Skeletal muscle cell (primary cell): ENCODE measurements at places on chromosomes 12 and 14.

GRCh38 chr12:69467366-69467765, 2.8 kb upstream of the FRS2 start:
- DNase-seq = no peak

GRCh38 chr14:32724867-32725471, 213.7 kb upstream of the NPAS3 start:
- peak; percentile 67 for DNase-seq

DNA sequence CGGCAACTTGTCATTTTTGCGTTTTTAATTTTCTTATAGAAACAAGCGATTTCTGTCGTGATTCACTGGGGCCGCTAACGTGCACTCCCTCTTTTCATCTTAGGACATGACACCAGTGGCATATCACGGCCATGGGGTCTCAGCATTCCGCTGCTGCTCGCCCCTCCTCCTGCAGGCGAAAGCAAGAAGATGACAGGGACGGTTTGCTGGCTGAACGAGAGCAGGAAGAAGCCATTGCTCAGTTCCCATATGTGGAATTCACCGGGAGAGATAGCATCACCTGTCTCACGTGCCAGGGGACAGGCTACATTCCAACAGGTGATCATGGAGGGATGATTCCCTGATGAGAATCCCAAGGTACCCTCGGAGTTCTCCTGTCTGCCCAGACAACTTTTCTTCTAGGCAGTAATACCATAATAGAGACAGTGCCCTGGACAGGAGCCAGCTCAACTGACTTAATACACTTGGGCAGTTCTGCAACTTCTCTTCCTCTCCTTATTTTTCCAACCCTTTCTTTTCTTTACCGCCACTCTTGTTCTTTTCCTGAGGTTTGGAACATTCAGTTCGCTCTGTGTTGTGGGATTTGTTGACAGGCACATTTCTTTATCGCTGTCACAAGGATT, 821 bp downstream of the TMEM106C start:
- DNase-seq = no peak

DNA sequence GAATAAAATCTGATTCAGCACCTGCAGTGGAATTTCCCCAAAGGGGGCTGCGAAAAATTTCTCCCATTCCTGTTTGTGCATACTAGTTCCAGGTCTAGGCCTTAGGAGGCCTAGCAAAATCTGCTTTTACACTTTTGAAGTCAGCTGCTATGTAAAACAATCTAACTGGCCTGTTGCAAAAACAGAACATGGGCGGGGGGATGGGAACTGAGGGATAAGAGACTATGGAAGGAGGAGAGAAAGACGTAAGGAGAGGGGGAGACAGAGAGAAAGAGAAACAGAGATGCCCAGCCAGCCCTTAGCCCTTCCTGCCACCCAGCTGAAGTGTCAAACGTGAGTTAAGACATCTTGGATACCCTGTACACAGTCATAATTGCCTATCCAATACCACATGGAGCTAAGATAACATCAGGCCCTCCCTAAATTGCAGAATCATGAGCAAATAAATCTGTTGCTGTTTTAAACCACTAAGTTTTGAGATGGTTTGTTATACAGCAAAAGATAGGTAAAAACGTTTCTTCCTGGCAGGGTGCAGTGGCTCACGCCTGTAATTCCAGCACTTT, 45.6 kb downstream of the SPTLC2 start:
- DNase-seq = no peak

- no peak for DNase-seq
Measured at GRCh38 chr12:39958377-39958776, 147.5 kb downstream of the SLC2A13 start.

- no peak for DNase-seq
Measured at GRCh38 chr12:93094988-93095737, 166.1 kb upstream of the EEA1 start.

- DNase-seq = no peak
Measured at GRCh38 chr12:47739979-47740378, 14.7 kb upstream of the ENDOU start.

DNA sequence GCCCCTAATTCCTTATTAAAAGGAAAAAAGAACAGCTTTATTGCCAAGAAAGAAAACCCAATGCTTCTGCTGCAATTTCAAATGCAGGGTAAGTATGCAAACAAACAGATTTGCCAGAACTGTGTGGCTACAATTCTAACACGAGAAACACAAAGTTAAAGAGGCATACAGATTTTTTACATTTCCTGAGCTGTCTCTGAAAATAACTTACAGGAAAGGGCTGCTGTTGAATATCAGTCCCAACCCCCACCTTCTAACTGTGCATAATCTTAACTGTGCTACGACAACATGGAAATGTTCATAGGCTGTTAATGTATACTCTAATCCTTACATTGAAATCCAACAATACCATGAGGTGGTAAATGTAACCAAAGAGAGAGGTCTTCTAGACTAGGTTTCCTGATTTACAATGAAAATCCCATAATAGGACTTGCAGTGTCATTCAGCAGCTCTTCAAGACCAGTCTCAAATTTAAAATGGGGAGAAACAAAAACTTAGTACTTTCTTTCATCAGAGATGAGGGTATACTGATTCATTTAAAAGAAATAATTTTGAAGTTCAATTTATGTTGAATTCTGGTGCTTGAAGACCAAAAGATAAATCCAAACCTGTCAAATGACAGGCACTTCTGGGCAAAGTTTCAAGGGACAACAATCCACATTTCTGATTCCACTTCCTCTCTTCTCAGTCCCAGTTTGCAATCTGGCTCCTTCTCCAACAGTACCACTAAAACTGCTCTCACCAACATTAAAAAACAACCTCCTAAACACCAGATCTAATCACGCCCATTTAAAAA, 14.4 kb downstream of the FGD6 start:
- DNase-seq = no peak

DNA sequence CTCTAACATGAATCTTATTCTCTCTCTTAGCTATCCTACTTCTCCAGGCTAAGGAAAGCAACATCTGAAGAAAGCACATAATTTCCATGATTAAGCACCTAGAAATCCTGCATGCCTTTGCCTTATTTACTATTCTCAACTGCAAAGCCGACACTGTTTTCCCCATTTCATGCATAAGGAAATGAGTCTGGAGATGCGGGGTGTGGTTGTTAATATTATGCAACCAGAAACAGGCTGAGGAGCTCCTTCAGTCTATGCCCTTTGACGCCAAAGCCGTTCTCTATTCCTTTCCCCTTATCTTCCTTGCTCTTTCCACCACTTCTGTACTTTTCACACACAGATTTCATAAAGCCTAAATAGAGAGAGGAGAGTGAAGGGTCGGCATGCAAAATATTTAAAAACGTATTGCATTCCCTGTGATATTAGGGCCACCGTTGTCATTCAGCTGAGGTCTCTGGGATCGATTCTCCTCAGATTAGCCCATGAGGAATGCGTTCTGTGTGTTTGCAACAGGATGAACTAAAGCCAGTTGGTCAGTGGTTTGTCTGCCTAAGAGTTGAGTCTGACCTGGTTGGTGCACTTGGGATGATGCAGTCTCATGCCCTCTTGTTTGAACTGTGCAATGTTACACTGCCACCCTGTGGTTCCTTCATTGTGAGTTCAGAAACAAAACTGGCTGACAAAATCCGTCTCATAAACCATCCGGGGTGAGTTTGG, 53.1 kb upstream of the PLEKHG7 start:
- peak; percentile 71 for DNase-seq

GRCh38 chr12:67280088-67280487, 10.9 kb downstream of the CAND1 start:
- no peak for DNase-seq

DNA sequence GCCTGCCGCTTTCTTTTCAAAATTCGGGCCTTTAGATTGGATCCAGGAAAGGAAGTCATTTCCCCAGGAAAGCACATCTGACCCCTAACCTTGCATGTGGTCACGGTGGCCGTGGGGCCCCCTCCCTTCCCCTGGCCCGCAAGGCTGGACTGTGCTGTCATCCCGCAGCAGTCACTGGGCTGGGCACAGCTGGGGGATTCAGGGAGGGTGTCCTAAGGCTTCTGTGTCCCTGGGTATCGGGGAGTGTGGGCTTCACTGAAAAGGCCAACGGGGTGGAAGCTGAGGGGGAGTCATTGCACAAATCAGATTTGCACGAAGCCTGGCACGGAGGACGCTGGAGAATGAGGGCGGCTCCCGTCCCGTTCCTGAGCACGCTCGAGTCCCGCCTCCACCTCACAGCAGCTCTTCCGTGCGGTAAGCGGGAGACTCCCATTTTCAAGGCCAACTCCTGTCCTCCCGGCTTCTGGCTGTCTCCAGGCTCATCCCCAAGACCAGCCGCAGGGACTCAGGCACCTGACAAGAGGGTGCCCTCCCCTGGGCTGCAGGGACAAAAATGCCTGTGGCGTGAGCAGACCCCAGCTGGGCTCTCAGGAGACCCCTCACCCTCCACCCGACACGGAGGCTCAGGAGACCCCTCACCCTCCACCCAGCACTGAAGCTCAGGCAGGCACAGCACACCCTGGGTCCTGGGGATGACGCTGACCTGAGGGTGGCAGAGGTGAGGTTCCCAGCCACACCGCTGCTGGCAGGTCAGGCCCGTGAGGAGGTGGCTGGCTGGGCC, 9.6 kb downstream of the XRCC3 start:
- DNase-seq = no peak

- no peak for DNase-seq
Measured at GRCh38 chr12:107541001-107541705, 144.4 kb upstream of the PWP1 start.

DNA sequence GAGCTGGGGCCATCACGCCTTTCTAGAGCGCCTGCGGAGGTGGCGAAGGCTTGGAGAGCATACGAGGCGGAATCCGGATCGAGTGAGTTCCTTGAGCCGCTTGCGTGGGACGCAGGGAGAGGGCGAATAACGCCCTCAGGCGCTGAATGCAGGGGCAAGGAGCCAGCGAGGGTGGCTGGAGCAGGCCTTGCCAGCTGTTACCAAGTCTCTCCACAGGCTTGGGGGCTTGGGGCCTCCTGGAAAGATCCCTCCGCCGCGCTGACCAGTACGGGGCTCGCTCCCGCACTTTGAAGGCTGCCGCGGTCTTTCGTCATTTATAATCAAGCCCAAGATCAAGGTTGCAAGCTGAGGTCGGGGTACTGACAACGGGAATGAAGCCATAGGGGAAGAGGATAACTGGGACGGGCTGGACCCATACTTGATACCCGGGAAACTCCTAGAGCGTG, 1.2 kb downstream of the FLRT2 start:
- peak; percentile 51 for DNase-seq

GRCh38 chr14:80872645-80873044, 68.9 kb downstream of the CEP128 start:
- no peak for DNase-seq

DNA sequence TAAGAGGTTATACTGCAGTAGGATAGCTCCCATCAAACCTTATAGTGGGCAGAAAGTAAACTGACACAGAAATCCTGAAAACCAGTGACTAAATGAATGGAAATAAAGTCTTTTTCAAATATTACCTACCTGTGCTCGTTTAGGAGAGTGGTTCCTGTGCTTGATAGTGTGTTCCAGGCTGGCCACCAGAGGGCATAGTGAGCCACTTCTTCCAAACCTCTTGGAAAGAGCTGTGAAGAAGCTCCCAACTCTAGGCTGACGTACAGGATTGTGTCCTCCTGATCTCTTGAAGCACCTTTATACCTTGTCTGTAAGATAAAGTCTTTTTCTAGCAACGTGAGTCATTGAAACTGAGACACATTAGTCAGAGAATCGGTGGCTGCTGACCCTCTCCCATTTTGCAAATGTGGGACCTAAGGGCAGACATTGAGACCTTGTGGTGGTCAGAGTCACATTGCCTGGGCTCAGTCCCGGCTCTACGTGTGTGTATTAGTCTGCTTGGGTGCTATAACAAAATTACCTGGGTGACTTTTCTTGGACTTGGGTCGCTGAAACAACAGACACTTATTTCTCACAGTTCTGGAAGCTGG, 17.6 kb downstream of the TDP1 start:
- DNase-seq = peak; percentile 22

DNA sequence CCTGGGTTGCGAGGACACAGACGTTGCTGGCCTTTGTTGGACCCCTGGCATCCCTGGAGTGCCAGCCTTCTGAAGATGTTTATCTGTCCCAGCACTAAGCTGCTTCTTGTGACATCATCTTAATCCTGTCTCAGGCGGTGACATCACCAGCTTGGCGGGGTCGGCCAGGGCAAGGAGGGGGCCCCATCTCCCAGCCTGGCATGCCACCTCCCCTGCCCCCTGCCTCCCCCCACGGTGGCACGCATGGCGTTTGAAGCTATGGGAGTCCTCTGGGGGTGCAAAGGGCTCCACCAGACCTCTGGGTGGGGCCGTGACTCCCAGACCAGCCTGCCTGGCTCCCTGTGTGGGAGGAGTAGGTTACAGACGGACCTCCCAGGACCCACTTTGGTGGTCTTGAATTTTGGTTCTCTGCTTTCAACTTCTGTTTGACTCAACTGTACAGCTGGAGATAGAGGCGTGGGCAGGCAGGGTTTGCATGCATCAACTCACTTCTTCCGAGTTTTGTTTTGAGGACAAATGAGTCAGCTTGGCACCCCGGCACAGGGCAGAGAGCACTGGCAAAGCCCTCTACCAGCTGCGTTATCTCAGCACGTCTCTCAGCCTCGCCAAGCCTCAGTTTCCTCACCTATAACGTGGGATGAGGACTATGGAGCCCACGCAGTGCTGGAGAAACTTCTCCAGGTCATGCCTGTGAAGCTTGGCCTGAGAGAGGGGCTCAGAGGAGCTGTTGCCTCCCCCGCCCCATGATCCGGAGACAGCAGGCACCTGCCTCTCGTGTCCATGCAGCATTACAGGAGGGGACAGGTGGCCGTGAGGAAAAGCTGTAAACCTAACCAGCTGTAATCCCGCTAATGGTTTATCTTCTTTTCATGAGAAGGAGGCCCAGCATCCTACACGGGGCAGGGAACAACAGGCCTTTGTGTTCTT, 38.8 kb upstream of the EML1 start:
- no peak for DNase-seq

GRCh38 chr12:89544681-89545184, 18.9 kb upstream of the POC1B start:
- peak; percentile 92 for DNase-seq
